ENCODE measurements at places on chromosomes 11 and 22. TPM values are rescaled to one million over a fixed set of nuclear protein-coding genes. Genes with fewer than 3 reads are reported as not detected.

DNA sequence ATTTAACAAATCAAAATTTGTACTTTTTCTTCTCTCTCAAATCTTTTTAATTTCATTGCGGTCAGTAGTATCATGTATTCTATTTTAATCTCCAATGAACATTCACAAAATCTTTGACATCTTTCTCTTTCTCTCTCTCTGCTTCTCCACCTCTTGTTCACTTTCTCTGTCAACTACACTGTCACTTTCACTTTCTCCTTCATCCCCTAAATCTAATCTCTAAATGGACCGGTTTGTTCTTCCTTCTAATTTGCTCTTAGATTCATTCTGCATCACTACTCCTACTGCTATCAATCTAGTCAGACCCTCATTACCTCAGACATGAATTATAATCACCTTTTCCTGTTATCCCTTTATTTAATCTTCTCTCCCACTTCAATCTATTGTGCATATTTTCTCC lies 18.6 kb downstream of the CCDC73 start:
- no peak for DNase-seq

- DNase-seq: no peak
These were observed 17.3 kb downstream of the GALNT18 start for GRCh38 chr11:11604370-11604990.

- DNase-seq: peak; percentile 79
These were observed 690 bp downstream of the CSNK1E start for GRCh38 chr22:38316364-38317121.

- DNase-seq: no peak
These were observed 1.6 kb downstream of the KMT5B start for GRCh38 chr11:68211546-68211945.

DNA sequence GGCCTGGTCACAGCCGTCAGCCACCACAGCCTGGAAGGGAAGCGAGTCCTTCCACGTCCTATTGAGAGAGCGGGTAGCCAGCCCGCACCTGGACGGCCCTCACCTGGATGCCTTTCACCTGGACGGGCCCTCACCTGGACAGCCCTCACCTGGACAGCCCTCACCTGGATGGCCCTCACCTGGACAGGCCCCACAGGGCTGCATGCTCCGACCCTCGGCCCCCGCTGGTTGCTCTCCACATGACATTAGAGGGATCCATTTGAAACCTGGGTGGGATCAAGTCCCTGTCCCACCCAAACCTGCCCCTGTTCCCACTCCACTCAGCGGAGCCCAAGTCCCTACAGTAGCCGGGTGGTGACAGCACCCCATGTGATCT lies 3.7 kb downstream of the C1QTNF6 start:
- DNase-seq: no peak

DNA sequence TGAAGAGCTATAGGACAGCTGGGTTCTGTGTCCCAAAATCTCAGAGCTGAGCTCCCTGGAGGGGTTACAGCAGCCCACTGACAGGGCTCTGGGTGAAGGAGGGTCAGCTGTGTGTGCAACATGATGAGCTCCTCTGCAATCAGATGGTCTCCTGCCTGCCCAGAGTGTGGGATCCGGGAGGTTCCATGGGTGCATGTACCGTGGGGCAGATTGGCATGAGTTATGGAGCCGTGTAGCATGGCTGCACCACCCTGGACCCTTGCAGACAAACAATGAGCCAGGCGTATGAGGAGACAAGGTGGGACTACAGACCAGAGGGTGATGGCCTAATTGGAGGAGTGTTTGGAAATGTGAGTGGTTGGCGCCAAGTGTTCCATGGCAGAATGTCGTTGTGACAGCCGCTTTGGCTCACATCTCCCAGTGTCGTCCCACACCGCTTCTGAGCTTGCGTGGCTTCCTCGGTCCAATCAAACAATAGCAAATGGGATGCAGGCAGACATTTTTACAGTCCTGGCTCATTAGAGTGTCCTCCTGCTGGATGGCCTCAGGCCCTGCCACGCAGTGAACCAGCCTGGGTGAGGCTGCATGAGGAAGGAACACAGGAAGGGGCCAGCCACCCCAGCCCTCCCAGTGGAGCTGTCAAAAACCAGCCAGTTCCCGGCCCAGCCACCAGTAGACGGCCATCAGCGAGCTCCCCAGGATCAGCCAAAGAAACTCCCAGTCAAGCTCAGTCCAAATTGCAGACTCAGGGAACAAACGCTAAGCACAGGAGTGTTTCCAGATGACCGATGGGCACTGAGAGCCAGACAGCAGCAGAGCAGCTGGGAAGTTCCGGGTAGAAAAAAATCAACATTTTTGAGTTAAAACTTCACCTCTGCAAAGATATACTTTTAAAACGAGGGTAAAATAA lies 1066.9 kb downstream of the BRD1 start:
- DNase-seq: no peak

The MMP27 gene
- not detected for polyA plus RNA-seq

The ALDH3B2 gene
- not detected for polyA plus RNA-seq

The MAML2 gene
- 20.1 TPM for polyA plus RNA-seq
